ENCODE measurements at places on chromosomes 4 and X.
A peak's percentile ranks its signal among the peaks of the same experiment; 100 is the strongest.

DNA sequence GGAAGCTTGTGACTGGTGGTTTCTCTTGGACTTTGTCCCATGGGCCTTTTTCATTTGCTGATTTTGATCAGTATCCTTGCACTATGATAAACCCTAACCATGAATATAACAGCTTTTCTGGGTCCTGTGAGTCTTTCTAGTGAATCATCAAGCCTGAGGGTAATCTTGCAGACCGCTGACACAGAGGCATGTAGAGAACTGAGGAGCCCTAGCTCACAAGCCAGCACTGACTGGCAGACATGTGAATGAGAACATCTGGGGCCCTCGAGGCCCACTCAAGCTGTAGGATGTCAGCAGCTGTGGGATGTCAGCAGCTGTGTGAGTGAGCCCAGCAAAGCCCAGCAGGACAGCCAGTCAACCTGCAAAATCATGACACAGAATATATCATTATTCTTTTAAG lies 36.7 kb downstream of the HMGB3 start:
- DNase-seq: no peak

GRCh38 chr4:40164459-40164858 lies 32.4 kb upstream of the RHOH start:
- DNase-seq: no peak

GRCh38 chrX:39814391-39814790 lies 283.4 kb downstream of the BCOR start:
- peak; percentile 27 for DNase-seq

- DNase-seq: no peak
Measured at GRCh38 chrX:48569958-48570357, 4.3 kb upstream of the RBM3 start.

GRCh38 chr4:47913861-47914219 lies 543 bp downstream of the NFXL1 start:
- peak; percentile 25 for DNase-seq

Data from naive thymus-derived CD4-positive, alpha-beta T cell (primary cell).